ENCODE measurements at places on chromosomes 5 and 9.

DNA sequence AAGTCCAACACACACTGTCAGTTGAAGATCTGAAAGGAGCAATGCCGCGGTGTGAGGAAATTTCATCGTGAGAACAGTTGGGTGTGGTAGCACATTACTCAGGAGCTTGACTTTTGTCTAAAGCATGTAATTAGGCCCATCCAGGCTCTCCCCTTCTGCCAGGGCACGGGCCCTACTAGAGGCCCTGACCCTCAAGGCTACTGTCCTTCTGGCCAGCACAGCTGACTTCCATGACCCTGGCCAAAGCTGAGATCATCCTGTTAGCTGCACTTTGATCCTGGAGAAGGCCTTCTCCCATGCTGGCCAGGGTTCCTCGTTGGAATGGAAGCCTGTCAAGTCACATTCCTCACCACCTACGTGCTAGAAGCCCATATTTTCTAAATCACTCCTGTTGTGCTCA is 77.8 kb upstream of the SLC1A3 start:
- DNase-seq, result no peak

DNA sequence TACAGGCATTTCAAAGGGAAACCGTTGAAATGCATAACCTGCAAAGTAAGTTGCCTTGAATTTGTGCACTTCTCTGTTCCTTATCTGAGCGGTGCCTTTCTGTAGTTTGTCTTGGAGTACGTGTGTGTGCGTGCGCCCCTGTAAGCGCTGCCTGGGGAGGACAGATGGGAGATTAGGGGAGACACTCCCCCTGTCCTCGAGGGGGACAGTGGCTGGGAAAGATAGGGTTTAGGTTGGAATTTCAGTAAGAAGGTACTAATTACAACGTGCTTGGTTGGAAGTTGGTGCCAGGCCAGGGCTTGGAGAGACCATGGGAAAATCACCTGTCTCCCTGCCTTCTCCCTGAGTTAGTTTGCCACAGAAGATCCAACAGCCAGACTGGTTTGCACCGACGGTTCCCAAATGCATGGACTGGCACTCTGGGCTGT is 73.2 kb downstream of the PIK3R1 start:
- no peak for DNase-seq

GRCh38 chr5:16906255-16906654 is 29.8 kb downstream of the MYO10 start:
- DNase-seq, result no peak

DNA sequence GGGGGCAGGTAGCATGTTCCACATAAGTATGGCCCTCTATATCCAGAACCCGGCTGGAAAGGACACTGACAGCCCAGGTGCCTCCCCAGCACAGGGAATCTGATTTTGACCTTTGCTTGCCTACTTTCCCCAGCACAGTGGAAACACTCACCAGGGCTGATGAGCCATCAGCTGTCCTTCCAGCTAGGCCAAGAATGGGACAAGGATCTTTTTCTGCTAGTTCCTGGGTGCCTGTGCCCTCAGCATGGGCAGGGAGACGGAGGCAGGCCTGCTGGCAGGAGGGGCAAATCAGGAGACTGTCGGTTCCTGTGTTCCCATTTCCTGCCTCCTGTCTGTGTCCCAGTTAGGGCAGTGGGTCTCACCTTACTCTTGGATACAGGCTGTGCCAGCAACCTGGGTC is 1.1 kb downstream of the CYFIP2 start:
- DNase-seq, result no peak

- DNase-seq, result no peak
These were observed 199.5 kb downstream of the MAST4 start for GRCh38 chr5:66795682-66796081.

- no peak for DNase-seq
These were observed 145.3 kb downstream of the MLLT3 start for GRCh38 chr9:20476912-20477521.

DNA sequence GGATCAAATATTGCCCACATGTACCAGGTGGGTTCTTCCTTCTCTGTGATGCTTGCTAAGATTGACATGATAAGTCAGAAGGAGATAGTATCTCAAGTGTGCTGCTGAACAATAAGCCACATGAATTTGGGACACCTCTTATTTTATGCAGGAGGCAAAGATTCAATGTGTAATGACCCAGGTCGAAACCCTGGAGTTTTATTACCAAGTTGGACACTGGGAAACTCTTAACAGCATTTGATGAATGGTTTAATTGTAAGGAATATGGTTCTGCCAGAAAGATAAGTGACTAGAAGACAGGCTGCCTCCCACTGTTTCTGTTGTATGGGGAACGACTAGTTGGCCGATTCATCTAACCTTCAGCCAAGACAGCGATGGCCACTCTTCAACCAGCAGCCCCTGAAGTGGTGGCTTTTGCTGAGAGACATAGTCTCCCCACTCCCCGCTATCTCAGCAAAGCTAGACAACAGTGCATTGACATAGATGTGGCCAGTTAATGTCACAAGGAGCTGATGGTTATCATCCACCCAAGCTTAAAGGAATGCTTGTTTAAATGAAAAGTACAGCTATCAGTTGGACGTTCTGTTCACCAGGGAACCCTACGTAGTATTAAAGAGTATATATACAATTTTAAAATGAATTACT is 407.7 kb downstream of the KDM4C start:
- DNase-seq, result no peak

GRCh38 chr5:96410013-96410412 is 23.0 kb downstream of the PCSK1 start:
- no peak for DNase-seq

DNA sequence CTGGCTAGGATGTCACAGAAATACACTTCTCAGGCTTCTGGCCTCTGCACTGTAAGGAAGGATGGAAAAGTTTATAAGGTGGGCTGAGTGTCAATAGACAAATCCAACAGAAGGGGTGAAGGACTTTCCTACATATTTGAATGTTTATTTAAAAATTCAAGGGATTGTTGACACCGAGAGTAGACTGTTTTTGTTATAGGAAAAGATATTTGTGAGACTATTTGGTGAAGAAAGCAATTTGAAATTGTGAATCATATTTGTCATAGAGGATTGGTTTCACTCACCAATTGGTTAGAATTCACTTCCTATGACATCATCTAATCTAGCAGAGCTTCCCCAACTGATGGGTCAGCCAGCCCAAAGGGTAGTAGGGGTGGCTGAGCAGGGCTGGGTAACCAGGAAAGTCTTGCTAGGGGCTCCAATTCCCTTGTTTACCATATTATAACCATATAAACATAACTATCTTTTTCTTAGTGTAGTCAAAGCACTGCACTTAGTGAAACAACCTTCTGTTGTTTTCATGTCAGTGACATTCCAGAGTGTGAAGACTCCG is 14.9 kb upstream of the MEGF10 start:
- DNase-seq, result no peak

DNA sequence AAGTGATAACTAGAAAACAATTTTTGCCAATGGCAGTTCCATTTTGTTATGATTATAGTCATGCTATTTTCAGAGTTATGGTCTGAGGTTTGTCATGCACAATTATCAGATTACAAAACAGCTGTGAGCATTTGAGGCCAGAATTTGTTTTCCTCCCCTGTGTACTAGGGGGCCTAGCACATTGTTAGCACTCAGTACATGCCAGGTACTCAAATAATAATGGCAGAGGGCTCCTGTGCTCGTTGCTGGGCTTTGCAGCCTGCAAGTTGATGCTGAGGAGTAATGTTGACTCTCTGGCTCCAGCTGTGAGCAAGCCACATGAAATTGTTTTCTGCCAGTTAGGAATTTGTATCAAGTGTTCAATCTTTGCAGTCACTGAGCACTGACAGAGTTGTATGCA is 6.9 kb downstream of the DNAI1 start:
- no peak for DNase-seq

DNA sequence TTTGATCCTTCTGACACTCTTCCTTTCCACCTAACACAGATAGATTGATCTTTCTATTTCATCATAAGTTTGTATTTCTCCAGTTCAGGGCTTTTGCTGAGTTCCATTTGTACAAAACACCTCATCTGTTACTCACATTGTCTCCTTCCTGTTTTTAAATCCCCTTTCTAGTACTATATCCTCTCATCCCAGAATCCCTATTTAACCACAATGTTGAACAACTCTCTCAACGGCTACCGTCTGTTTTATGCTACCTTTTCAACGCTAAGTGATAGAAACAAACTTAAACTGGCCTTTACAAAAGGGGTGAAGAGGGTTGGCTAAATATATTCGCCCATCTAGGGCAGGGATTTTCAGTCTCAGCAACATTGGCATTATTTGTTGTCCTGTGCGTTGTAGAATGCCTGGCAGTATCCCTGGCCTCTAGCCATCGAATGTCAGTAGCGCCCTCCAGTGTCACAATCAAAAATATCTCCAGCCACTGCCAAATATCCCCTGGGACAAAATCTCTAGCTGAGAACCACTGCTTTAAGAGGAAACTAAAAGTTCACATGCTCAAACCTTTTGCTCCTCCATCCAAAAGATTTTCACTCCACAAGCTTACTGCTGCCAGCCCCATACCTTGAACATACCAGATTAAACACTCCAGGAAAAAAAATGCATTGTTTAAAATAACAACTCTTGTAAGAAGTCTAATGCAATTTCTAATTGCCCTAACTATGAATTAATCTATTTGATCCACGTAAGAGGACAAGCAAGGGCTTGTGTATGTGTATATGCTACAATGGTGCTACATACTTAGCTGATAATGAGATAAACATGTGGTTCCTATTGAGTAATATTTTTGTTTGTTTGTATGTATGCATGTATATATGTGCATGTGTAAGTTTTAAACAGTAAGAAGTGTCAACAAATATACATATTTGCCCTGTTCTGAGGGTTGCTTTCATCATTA is 344.0 kb downstream of the PTPRD start:
- no peak for DNase-seq

DNA sequence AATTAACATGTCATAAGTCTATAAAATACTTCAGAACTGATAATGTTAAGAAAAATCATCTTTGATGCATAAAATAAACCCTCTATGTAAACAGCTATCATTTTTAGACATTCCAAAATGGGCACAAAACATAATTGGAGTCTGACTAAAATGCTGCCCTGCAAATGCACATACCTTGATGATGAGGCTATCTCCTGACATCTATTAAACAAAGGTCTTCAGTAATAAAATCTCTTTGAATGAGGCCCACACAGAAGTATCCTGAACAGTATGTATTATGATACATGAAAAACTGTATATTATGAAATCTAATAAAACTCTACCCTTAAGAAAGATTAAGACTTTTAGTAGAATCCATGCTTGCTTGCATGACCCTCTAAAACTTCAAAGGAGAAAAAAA is 66.1 kb downstream of the FBXL17 start:
- DNase-seq, result no peak

- DNase-seq, result no peak
These were observed 39.1 kb upstream of the CPEB4 start for GRCh38 chr5:173848986-173849596.

- DNase-seq, result no peak
These were observed 4.1 kb downstream of the SLC31A2 start for GRCh38 chr9:113154946-113155345.

- DNase-seq, result no peak
These were observed 5.1 kb downstream of the MAP1B start for GRCh38 chr5:72112389-72112788.

- DNase-seq, result no peak
These were observed 3.4 kb downstream of the ST8SIA4 start for GRCh38 chr5:100899675-100900074.

DNA sequence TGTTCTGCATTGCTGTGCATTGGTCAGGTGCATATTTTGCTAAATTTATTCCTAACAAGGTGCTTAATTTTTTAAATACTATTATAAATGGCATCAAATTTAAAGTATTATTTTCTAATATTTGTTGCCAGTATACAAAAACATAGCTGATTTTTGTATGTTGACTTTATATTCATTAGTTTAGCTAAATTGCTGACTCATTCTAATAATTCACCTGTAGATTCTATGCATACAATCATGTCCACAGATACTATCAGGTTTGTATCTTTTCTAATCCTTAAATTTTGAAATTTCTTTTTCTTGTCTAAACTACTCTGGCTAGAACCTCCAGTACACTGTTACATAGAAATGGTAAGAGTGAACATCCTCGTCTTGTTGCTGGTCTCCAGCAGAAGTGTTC is 657.6 kb downstream of the CCDC171 start:
- no peak for DNase-seq

DNA sequence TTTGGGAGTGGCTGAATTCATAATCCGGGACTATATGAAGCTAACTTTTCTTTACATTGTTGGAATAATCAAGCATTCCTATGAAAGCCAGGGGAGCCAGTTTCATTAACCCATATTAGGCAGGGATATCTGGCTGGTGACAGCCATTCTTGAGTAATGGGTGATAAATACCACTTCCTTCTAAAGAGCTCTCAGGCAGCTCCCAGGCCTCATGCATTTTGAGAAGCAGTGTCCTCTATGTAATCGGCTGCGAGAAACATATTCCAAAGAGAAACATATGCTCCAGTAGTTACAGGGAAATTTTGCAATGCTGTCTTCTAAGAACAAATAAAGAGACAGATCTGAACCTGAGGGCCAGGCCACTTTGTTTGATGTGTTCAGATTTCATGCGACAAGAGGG is 83.1 kb downstream of the MSX2 start:
- no peak for DNase-seq

- no peak for DNase-seq
These were observed 339.1 kb downstream of the NFIB start for GRCh38 chr9:13974891-13975290.

DNA sequence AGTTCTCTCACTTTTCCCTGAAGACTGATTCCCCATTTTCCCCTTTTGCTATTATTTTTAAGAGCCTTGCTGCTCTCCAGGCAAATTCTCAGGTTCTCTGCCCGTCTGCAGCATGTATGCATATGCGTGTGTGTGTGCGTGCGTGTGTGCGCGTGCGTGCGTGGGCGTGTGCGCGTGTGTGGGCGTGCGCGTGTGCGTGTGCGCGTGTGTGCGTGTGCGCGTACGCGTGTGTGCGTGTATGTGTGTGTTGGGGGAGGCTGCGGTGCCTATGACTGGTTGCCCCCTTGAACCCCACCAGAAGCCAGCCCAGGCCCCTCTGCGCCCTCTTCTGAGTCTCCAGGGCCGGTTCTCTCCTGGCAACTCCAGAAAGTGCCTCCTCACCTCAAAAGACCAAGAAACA is 987 bp upstream of the FOXI1 start:
- no peak for DNase-seq

- no peak for DNase-seq
These were observed 25.7 kb upstream of the UGCG start for GRCh38 chr9:111870774-111871498.

DNA sequence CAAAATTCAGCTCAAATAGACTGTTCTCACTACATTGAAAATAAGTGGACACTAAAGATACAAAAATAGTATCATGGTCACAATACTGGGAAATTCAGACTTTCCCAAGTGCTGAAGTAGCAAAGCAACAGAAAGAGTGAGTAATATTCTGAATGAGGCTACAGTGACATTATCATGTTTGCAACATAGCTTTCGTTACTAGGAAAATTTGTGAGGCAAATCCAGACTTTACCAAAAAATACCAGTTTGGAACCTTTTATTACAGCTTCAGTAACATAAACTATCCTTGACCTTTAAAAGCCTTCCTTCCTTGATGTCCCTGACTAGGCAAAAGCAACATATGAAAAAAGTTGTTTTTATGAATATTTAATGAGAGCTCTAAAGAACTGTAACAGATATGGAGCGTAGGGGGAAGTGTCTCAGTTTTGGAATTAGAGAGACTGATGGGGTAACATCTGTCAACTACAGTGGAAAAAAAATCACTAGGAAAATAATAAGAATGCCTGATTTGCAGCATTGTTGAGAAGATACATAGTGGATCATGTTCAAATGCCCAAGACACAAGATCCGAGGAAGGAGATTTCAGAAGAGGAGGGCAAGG is 312.9 kb downstream of the ADGRV1 start:
- DNase-seq, result no peak
